GM04504 (cell line): ENCODE measurements at places on chromosomes 5 and 9.

DNA sequence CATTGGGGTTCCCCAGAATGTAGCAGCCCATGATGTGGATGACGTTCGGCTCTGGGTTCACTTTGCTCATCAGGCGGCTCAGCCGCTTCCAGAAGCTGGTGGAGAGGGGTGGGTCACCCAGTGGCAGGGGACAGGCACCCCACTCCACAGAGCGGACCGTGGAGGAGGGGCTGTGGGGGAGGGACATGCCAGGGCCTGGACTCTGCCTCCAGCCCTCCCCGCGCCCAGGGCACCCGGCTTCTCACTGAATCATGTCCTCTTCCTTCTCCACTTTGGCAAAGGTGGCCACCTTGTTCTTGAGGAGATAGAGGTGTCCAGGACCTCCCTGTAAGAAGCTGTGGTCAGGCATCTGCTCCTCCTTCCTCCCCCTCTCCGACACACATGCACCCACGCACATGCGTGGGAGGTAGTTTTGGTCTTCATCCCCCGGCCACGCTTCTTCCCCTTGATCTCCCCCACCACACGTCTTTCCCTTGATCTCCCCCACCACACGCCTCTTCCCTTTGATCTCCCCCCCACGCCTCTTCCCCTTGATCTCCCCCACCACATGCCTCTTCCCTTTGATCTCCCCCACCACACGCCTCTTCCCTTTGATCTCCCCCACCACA, 8.9 kb upstream of the ENTPD8 start:
- DNase-seq: no peak

GRCh38 chr9:107337676-107338590, 54.9 kb downstream of the RAD23B start:
- no peak for DNase-seq

DNA sequence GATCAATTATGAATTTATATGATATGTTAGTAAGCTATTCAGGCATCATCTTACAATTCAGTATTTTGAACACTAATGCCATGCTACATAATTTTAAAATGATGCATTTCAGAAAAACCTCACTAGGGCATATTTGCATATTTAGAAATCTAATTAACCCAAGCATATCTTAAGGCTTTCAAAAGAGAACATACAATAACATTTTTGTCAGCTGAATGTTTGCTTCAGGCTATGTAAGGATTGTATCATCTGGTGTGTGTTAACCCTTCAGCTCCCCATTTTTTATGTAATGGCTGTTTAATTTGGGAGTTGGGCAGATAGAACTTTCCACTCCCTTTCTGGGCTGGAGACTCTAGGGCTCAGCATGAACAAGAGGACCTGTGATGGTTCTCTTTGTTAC, 299.1 kb upstream of the EFNA5 start:
- no peak for DNase-seq

DNA sequence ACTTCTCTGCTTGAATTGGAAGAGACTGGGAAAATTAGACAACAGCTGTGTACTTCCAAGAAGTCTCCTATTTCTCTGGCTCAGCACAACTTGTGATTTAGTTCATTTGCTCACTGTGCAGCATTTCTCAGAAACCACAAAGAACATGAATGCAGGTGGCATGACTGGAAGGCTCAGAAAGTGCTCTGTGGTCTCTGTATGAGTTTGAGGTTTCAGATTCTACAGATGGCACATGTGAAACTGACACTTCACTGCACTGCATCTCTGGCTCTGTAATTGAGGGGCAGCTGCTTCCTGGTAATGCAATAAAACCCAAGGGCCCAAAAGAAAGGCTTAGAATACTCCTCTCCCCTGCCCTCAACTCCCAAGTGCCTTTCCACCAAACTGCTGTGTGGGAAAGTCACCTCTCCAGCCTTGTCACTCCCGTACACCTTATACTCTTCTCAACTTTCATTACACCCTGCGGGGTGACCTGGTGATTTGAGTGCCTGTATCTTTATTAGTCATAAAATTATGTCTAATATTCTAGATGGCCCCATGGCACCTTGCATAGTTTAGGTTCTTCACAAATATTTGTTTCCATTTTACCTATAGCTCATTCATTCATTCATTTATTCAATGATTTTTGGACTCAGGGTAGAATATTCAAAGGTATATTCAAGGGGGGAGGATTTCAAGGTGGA, 82.5 kb downstream of the ESM1 start:
- no peak for DNase-seq

DNA sequence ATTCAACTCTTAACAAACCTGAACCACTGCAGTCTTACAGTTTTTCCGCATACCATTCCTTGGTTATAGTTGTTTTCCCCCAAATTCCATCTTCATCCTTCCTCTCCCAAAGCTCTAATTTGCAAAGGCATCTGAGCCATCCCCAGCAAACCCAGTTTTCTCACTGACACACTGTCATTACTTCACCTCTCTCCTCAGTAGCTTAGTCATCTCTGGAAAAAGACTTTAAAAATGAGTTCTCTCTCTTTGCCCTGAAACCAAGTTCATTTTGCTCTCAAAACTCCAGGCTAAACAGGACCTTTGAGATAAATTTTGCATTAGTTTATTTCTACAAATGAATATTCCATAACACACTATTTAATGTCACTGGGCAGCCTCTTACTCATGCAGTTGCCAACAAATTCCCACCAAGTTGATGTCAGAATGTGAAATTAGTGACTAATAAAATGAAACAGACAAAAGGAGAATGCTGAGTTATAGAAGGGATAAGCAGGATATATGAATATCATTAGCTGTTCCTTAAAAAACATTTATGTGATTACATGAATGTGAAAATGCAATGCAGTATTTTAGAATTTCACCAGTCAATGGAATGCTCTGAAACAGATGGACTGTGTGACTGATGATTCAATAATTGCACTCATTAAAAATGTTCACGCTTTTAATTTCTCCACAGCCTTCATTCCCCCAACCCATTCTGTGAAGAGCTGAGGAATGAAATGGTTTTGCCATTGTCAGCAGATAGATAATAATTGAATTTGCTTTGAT, 107.4 kb upstream of the DMAC1 start:
- no peak for DNase-seq

DNA sequence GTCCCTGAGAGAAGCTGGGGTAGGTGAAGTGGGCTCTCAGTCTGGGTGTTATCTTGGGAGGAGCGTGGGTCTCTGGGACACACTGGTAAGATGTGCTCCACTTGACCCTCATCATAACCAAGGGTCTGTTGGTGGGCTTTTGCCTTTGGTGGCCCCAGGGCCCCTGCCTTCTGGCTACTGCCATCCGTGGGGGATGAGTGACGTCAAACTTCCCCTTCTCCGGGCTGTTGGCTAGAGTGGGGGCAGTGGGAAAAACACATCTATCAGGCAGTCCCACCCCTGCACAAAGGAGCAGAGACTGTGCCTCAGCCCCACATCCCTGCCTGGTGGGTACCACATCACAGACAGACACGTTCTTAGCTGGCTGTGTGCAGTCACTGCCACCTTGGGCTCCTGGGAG, 35.1 kb downstream of the GADD45G start:
- no peak for DNase-seq

- DNase-seq: peak; percentile 59
Measured at GRCh38 chr9:100346836-100347235, 5.9 kb downstream of the TEX10 start.

DNA sequence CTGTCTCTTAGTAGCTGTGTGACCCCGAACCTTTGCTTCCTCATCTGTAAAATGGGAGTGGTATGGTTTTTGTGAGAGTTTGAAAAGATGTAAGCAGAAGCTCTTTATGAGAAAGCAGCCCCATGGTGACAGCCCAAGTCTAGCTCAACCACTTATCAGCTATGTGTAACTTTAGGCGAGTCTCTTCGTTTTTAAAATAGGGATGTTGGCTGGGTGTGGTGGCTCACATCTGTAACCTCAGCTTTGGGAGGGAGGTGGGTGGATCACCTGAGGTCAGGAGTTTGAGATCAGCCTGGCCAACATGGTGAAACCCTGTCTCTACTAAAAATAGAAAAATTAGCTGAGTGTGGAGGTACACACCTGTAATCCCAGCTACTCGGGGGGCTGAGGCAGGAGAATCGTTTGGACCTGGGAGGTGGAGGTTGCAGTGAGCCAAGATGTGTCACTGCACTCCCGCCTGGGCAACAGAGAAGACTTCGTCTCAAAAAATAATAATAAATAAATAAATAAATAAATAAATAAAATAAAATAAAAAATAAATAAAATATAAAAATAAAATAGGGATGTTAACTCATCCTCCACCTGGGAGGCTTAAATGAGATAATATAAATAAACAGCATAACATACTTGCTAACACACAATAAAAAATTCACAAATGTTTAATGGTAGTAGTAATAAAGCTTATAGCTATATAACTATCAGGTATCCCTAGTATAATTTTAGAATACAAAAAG, 71.7 kb downstream of the APBA1 start:
- DNase-seq: no peak

- DNase-seq: no peak
Measured at GRCh38 chr5:128870373-128870772, 94.9 kb upstream of the SLC27A6 start.

DNA sequence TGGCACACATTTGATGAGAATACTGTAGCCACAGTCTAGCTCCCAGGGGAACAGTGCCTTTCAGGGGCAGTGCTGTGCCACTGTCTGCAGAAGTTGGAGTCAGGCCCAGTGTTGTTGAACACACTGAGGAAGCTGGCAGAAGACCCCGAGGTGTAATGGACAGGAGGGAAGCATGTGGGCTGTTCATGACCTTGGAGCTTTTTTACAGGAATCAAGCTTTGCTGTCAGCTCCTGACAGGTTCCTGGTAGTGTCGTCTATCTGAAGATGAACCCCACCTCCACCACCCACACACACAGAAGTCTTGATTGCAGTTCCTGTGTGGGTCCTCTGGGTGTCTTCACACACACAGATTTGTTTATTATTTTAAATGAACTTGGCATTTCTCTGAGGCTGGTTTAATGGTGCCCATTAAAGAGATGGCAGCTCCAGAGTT, 40.3 kb upstream of the TNFAIP8 start:
- no peak for DNase-seq

DNA sequence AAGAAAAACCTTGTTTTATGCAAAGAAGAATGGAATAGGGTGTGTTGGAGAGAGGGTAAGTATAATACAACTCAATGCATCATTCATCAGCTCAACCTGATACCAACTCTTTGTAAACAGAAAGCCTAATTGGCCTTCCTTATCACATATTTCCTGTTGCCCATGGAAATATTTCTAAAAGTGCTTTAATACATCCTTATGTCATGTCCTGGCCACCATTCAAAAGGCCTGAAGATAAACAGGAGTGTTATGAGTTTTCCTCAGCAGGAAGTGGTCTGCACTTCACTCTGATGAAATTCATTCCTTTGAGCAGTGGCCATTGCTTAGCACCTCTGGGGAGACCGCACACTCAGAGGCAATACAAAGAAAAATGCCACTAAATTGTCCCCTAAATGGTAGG, 511.2 kb downstream of the SEMA5A start:
- no peak for DNase-seq

- no peak for DNase-seq
Measured at GRCh38 chr9:133351908-133352634, 4.1 kb downstream of the RPL7A start.

DNA sequence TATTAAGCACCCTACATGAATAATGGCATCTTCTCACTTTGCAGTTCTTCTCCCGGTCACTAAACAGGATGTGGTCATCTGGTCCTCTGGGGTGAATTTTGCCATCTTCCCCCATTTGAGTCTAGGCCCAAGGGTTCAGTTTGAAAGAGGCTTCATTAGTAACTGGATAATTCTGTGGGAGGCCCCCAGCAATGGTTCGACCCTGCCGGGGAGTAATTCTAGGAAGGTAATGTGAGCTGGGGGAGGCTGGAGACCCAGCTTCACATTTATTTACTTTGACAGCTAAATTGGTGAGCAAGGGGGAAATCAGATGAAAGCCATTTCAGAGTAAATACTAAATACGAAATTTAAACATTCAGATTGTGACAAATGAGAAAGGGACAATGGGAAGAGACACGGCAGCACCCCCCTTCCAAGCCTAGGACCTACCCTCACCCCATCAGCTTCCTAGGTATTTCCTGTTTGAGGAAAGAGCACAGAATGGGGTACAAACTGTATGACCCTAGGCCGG, 4.1 kb upstream of the LHX6 start:
- no peak for DNase-seq

DNA sequence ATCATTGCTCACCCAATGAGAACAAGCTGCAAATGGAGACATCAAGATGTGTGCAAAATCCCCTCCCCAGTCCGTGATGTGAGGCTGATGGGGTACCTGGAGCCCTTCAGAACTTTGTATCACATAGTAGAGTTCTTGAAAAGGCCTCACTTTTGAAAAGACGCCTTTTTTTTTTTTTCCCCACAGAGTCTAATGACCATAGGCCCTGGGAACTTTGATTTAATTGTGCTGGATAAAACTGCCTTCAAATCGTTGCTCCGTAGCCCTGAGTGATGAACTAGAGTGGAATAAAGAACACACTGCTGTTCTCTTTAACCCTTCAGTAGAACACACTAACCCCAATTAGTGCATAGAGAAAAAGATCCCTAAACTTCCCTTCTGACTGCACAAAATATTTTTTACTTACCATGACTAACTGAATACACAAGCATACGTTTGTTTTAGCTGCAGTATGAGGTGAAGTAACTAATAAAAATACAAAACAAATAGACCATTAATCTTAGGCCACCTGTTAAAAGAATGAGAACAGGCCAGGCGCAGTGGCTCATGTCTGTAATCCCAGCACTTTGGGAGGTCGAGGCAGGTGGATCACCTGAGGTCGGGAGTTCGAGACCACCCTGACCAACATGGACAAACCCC, 15.1 kb downstream of the PSAT1 start:
- DNase-seq: no peak

- no peak for DNase-seq
Measured at GRCh38 chr9:126383406-126384046, 56.9 kb downstream of the MVB12B start.

DNA sequence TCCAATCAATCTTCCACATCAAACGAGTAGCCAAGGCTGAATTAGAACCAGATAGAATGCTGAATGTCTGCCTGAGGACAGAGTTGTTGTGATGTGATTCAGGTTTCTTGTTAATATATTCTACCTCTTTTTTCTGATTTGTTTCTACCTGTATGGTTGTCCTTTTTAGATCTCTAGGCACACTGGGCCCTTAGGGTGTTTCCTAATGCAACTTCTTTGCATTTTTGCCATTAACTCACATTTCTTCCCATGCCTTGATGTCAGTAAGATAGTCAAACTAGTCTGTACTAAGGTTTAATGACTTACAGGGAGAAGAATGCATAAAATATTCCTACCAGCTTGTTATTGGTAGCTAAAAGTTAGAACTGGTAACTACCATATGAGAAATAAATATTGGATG, 413.6 kb downstream of the CCDC171 start:
- no peak for DNase-seq

- no peak for DNase-seq
Measured at GRCh38 chr9:81539317-81539716, 150.0 kb downstream of the TLE1 start.

DNA sequence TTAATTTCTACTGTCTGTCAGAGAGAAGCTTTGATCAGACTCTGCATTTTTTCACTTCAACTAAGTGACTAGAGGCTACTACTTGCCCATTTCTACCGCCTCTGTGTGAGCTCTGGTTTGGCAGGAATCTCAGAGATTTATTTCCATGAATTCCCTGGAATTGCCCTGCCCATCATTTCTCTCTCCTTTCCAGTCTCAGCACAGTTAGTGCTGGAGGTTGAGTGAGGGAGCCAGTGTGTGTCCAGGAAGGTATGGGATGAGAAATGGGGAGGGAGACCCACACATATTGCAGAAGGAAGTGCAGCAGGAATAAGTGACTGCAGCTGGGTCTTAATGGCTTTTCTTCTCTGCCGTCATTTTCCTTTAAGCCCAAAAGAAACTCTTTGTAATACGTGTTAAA, 443.1 kb upstream of the ZNF462 start:
- no peak for DNase-seq
